ENCODE measurements at places on chromosomes 3 and 15.

DNA sequence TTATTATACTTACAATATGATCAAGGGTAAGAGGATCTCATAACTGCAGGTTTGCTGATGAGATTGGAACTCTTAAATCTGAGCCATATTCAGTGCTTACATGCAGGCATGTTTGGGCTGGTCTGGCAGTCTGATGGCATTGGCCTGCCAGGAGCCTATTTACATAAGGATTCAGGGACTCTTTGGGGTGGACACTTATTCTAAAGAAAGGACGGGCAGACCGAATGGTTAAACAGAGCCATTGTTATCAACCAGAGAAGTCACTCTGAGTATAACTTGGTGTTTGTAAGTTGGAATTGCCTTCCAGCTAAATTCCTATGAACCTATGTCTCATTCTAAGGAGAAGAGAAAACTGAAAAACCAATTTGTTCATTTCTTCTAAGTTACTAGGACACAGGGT lies 932.8 kb downstream of the IGSF11 start:
- DNase-seq, result no peak

DNA sequence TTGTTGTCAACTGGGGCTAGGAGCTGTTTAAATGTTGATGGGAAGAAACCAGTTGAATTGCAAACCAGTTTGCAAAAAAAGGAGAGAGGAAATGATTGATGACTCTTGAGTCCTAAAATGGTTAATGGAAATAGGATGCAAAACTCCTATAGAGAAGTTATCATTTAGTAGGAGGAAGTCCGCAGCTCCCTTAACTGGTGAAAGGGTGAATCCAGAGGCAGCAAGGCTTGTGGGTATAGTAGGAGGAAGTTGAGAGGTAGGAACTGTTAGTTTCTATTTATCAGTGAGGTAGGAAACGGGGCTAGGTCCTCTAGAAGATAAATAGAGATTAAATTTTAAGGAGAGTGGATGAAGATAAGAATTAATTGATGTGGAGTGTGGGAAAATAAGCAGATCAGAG lies 15.4 kb downstream of the IREB2 start:
- no peak for DNase-seq

DNA sequence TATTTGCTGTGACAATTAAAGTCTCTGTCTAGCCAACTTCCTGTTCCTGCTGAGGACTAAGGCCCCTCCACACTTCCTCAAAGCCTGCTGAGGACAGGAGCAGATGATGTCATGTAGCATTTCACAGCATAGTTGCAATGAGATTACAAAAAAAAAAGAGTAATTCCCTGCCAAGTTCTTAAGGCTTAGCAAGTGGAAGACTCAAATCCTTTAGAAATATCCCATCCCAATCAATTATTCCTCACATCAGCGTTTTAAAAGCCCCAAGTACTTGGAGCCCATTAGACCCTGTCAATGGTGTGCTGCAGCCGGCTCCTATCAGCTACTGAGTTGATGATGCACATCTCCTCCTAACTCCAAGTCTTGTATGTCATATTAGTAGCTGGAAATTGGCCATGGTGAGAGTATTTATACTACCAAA lies 51.7 kb downstream of the TRANK1 start:
- peak; percentile 35 for DNase-seq

- DNase-seq, result no peak
Measured at GRCh38 chr3:133855002-133855370, 40.7 kb downstream of the RAB6B start.

GRCh38 chr3:188830893-188831292 lies 340.9 kb upstream of the TPRG1 start:
- DNase-seq, result no peak

DNA sequence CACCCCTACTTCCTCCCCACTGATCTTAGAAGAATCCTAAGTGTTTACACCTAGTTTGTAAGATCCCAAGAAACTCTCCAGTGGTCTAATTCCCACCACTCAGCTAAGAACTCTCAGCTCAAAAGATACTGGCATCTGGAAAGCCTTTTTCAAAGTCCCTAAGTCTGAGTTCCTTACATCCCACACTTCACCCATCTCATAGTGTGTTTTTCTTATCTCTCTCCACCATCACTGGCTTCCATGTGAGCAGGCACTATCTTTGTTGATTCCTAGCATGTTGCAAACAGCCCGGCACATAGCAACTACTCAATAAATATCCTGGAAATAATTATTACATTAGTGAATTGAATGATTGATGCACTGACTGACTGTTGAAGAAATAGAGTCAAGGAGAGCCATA lies 173.7 kb downstream of the FHIT start:
- DNase-seq, result no peak

DNA sequence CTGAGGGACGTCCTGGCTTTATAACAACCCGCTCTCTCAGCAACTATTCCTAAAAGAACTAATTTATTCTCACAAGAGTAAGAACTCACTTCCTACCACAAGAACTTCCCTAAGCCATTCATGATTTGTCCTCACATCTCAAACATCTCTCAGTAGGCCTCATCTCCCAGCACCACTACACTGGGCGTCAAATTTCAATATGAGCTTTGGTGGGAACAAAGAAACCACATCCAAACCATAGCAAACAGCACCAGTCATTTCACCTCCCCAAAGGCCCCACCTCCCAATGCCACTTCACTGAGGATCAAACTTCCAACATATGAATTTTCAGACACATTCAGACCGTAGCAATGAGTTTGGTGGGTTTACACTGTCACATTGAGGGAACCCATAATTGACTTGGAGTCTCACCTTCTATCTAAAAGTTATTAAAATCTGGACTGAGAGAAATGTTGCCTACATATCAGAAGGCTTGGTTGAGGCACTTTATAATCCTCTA lies 116.4 kb upstream of the AGBL1 start:
- DNase-seq, result no peak

DNA sequence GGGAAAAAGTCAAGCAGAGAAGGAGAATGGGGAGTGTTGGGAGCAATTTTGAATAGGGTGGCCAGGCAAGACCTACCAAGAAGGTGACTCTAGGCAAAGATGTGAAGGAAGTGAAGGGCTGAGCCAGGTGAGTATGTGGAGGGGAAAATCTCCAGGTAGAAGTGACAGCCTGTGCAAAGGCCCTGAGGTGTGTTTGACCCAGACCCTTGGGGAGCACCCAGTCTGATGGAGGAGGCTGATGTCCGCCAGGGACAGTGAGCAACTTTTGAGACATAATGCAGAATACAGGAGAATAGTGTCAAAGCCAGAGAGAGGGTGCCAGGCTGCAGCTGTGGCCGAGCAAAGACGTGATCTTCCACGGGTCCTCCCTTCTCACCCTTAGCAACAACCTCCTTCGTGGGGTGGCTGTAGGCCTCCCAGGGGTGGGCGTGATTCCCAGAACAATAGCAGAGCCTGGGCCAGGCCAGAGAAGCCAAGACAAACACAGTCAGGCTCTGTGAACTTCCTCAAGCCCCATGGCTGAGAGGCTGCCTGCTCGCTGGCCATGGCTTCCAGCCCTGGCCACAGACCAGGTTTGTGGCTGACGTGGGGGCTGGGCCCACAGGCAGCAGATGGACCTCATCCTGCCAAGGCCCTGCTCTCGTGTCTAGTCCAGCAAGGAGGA lies 58.1 kb downstream of the SLC6A6 start:
- DNase-seq, result no peak

DNA sequence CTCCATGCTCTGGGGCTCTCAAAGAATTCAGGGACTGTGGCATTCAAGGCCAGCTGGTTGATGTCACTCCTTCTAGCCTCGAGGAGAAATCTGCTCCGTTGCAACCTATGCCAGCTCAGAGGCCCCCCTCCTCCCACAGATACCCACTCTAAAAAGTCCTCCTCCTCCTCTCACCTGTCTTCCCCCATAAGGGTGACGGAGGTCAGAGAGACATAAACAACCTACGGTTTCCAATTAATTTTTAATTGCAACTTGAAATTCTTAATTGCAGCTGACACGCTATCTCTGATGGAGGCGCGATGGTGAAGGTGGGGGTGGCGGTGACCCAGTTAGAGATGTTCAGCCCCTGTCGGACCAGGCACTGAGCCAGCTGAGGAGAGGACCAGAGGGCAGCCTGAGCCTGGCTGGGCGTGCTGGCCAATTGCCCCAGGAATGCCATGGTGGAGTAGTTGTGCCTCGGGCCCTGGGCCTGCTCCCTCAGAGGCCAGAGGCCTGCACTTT lies 43.2 kb upstream of the INSYN1 start:
- no peak for DNase-seq

- no peak for DNase-seq
Measured at GRCh38 chr15:100937171-100937570, 18.0 kb downstream of the LRRK1 start.

DNA sequence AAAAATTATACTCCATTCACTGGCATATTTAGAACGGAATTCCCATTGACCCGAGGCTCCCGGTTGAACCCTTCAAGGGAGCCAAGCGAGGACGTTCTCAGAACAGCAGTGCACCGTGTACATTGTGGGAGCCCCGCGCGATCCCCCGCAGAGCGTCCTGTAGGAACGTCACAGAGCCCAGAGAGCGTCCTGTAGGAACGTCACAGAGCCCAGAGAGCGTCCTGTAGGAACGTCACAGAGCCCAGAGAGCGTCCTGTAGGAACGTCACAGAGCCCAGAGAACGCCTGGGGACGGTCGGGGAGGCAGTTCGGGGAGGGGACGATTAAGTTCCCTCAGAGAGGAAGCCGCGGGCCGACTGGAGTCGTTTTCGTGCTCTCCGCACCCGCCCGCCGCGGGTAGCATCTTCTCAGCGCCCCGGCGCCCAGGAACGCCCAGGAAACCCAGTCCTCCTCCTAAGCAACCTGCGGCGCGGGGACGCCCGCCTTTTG lies 506 bp upstream of the ATP1B3 start:
- DNase-seq, result no peak

- DNase-seq, result no peak
Measured at GRCh38 chr3:46479696-46480095, 15.0 kb upstream of the LTF start.

- peak; percentile 52 for DNase-seq
Measured at GRCh38 chr15:44584162-44584749, 47.3 kb downstream of the EIF3J start.

- no peak for DNase-seq
Measured at GRCh38 chr3:178504128-178504527, 32.1 kb upstream of the KCNMB2 start.

GRCh38 chr15:38274135-38274534 lies 21.5 kb downstream of the SPRED1 start:
- DNase-seq, result no peak

GRCh38 chr3:67302489-67302888 lies 304.4 kb downstream of the KBTBD8 start:
- DNase-seq, result no peak

DNA sequence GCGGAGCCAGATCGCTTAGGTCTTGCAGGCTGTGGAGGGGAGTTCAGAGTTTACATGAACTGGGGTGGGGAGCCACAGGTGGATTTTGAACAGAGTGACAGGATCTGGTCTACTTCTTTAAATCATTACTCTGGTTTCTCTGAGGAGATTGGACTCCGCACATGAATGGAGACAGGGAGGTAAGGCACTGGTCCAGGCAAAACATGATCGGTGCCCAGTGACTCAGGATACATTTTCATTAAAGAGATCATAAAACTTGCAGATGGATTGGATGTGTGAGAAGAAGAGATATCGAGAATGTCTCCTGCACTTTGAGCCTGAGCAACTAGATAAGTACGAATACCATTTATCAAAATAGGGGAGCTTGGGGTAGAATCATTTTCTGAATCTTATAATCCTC lies 61.8 kb upstream of the CMSS1 start:
- DNase-seq, result no peak

DNA sequence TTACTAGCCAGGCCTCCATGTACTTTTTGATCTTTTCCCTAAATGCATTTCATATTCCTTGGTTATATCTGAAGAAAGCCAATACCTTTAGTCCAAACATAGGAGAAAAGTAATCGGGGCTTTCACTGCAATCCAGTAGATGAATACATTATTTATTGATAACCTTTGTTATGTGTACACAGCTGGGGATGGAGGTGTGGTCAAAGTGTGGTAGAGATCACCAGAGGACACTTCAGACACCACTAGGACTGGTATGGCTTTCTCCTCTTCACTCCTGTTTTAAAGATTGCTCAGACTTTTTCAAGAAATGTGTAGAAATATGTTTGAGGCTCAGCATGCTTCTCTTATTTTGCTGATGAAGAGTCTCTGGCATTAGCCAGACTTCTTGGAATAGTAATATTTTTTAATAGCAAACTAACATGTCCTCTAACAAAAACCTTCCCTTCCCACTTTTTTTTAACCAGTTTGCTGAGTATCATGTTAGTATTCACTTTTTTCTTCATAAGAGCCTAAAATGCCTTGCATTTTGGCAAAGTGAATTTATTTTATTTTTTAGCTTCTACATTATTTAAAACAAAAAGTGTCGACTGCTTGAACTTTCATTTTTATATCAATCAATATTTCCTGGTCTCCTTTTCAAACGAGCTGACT lies 65.6 kb upstream of the MBNL1 start:
- no peak for DNase-seq

GRCh38 chr3:124881976-124882697 lies 5.0 kb downstream of the ITGB5 start:
- no peak for DNase-seq

DNA sequence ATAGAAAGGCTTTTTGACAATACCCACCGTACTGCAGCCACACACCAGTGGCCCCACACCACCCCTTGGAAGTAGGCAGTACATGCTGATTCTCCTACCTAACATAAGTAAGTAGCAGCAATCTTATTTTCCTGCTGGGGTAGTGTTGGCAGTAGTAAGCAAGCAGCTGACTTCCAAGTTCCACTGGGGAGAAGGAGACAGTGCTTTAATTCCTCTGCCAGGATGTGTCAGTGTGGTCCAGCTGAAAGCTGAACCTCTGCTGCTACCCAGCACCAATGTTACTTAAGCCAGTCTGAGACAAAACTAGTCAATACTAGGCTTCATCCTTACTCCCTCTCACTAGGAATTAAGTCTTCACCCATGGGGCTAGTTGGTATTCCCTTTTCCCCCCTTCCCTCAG lies 74.7 kb downstream of the DZIP3 start:
- no peak for DNase-seq
